ENCODE measurements at places on chromosomes 5 and 9.

DNA sequence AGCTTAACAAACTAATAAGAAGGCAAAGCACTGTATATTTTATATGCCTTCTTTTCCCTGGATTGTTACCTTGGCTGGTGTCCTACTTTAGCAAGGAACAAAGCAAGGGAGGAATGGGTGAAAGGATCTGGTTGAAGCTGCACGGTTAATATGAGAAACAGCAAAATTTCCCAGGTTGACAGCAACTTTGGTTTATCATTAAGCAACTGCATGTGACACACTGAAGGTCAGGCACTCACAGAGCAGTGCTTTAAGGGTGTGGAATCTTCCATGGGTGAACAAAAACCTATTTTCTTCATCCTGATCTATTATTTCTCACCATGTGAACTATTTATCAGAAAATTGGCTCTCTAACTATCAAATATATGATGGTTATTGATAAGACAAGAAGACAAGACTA, 109.0 kb upstream of the ATP10B start:
- no peak for DNase-seq

- DNase-seq, result no peak
These were observed 44.0 kb upstream of the XPA start for GRCh38 chr9:97740848-97741821.

- DNase-seq, result no peak
These were observed 79.2 kb downstream of the C9orf152 start for GRCh38 chr9:110128664-110129329.

DNA sequence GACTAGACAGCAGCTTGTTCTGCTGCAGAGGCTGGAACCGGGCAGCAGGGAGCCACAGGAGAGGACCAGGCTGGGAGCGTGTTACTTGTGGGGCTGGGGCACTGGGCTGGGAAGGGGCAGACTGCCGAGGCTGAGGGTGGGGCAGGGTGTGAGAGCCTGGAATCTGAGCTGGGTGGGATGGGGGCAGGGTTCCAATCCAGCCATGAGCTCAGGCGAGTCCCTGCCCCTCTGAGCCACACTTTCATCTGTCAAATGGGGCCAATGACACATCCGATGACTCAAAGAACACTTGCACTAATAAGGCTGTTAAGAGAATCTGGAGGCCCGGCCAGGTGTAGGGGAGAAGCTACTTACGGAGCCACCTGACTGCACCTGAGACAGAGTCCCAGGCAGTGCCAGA, 18.7 kb upstream of the WDR38 start:
- DNase-seq, result no peak

- DNase-seq, result no peak
These were observed 75.7 kb downstream of the NRG2 start for GRCh38 chr5:139967353-139967752.

DNA sequence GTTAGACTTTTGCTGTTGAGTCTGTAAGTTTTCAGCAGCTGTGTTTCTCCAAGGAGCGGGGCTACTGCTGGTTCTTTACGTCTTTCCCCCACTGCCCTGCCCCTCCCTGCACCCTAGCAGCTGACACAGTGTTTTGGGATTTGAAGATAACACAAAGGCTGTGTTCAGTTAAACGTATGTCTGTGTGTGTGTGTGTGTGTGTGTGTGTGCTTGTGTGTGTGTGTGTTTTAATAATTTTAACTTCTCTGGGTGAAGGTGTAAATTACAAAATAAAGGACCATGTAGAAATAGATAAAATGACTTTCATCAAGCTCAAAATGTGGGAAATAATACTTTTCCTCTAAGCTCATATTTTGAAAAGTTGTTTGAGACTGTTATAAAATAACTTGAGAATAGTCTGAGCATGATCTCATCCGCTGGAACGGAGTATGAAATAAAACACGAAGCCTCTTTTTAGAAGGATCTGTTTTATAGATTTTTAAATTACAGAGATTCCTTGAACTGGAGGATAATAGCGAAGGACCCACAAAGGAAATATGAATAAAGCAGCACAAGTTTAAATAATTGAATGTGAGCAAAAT, 10.9 kb downstream of the ABL1 start:
- no peak for DNase-seq

DNA sequence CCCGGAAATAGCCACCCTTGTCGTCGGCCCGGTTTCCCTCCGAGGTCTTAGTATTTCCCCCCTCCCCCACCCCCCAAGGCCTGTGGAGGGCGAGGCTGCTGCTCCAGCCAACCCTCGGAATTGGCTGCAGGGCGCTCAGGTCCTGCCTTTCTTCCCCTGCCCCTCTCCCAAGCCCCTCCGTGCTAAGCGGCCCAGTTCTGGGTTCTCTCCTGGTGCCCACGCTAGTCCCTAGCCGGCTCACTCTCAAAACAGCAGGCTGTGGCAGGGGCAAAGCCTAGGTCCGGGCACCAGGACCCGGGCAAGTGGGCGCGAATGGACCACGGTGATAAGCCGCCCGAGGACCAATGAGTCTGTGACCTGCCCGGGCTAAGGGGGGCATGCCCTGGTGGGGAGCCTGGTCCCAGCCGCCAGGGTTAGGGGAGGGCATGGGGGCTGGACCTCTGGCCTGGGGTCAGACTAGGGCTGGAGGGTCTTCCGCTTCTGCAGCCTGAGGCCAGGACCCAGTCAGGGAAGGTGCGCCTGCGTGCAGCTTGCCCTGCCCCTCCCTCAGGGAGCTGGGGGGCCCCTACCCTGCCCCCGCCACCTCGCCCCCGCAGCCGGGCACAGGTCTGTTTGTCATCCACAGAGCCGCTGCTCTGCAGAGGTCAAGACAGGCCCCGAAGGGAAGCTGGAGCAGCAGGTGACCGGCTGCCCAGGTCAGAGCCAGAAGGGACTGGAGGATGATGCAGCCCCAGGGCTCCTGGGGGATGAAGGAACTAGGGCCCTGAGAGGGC, 5.0 kb upstream of the IRX4 start:
- DNase-seq, result no peak

GRCh38 chr5:112196584-112196983, 222.5 kb downstream of the EPB41L4A start:
- no peak for DNase-seq

GRCh38 chr9:137302449-137303150, 529 bp upstream of the NRARP start:
- no peak for DNase-seq

DNA sequence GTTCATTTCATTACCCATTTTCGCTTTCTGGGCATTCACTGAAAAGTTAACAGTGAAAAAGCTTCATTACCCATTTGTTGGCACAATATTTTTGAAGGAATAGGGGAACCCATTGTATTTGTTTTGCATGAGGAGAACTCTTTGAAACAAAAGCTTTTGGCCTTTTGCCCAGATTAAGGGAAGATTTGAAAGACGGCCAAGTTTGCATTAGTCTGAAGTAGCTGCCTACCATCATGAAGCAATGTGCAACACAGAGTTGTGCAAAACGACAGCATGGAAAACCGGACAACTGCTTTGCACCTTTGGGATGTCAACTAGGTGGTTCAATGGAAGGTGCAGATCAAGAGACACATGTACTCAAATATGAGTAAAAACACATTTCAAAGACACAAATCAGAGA, 84.9 kb downstream of the TRPM3 start:
- DNase-seq, result peak; percentile 93

DNA sequence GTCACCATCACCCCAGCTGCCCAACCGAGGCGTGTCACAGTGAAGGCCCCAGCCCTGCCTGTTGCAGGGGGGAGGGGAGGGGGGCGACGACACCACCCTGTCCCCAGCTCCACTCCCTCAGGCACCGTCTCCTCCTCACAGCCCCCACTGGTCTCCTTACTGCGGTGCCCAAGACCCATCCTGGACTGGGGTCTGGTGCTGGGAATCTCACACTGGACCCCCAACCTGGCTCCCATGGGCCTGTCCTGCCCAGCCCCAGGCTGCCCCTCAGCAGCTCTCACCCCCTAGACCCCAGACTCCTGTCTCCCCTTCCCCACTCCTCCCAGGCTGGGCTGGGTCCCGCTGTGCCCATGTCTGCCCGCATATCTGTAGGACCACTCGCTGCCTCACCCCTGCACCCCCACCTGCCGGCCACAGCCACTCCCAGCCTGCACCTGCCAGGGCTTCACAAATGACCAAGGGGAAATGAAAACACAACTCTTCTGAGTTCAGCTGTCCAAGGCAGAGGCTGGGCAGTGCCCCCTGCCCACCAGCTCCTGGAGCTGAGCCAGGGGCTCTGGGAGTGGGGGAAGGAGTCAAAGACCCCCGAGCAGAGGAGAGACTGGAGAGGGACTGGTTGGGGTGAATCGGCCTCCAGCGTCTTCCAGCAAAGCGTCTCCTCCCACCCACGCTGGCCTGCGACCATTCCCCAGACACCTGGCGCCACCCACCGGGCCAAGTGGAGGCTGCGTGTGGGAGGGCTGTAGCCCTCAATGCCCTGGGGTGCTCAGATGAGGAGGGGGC, 32.6 kb upstream of the EGFL7 start:
- no peak for DNase-seq

- DNase-seq, result no peak
These were observed 562.8 kb upstream of the TLE4 start for GRCh38 chr9:79008916-79009315.

- no peak for DNase-seq
These were observed 55.0 kb upstream of the APC start for GRCh38 chr5:112682621-112683061.

GRCh38 chr5:125338440-125339174, 592.2 kb upstream of the ZNF608 start:
- no peak for DNase-seq

GRCh38 chr9:96551403-96551802, 68.2 kb downstream of the CDC14B start:
- no peak for DNase-seq

DNA sequence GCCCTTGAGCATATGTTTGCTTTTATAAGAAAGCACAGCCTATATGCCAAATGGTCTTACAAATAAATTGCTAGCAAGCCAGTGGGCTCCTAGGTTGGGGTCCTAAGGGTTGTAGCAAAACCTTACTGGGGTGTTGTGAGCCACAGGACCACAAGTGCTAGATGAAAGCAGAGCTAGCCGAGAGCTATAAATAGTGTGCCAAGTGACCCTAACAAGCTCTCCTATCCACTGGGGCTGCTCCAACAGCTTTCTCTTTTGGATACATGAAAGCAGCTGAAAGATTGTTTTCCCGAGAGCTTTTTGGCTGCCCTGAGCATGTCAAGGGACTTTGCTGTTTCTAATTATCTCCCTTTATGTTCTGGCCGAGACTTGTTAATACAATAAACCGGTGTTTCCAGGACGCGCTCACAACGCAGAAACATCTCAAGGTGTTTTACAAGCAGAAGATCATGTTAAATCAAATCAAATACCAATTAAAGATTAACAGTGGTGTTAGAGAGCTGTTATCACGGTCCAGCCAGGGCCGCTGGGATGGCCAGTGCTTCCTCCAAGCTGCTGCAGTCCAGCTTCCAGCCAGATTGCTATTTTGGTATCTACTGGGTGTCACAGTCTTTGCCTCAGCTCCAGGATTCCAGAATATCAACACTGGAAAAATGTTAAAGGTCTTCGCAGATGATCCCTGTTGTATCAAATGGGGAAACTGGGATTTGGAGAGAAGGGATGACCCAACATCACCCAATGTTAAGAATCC, 351.0 kb downstream of the ASTN2 start:
- DNase-seq, result no peak

DNA sequence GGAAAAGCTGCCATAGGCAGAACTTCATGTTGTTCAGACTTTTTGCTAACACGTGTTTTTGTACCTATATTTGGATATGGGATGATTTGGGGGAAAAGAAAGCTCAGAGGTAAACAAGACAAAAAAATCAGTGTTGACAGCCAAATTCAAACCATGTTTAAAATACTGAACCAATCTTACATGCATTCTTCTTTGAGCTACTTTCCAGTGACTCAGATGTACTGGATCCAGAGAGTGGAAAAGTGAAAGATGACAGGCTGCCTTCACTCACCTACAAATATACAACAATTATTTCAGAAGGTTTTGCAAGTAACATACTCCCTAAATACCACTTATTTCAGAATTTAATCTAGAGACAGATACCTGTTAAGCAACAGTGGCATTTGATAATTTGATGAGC, 165.7 kb downstream of the MPDZ start:
- DNase-seq, result no peak

GRCh38 chr5:66897356-66897755, 299.2 kb downstream of the CD180 start:
- DNase-seq, result no peak
